ENCODE measurements at places on chromosomes 11 and 22.
A peak's percentile ranks its signal among the peaks of the same experiment; 100 is the strongest.

- DNase-seq, result no peak
These were observed 266.7 kb upstream of the CTSC start for GRCh38 chr11:88604260-88604659.

DNA sequence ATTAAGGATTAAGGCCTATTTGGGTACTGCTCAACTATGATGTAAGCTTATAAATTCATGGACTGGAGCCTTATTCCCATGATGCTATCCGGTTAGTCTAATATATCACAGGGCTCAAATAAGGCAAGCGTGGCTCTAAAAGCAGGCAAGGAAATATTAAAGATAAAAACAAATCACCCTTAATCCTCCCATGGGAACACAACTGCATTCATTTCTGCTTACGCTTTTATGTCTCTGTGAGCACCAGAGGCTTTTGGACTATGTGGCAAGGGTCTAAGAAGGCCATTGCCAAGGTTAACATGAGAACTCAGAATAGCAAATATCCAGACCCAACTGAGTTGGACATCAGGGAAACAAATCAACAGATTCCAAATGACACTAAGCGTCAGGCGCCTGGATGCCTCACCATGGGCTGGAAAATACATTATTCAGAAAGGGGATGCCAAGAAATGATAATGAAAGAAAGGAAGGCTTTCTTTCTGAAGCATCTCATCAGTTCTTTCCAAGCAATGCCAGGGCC lies 138.1 kb downstream of the SLC1A2 start:
- no peak for DNase-seq

- no peak for DNase-seq
These were observed 66.9 kb upstream of the SESN3 start for GRCh38 chr11:95297680-95298452.

- DNase-seq, result no peak
These were observed 40.8 kb upstream of the MYO18B start for GRCh38 chr22:25701056-25701780.

- DNase-seq, result no peak
These were observed 4.6 kb downstream of the SAA2 start for GRCh38 chr11:18243783-18244362.

GRCh38 chr22:34847072-34847471 lies 218.9 kb upstream of the ISX start:
- DNase-seq, result no peak

DNA sequence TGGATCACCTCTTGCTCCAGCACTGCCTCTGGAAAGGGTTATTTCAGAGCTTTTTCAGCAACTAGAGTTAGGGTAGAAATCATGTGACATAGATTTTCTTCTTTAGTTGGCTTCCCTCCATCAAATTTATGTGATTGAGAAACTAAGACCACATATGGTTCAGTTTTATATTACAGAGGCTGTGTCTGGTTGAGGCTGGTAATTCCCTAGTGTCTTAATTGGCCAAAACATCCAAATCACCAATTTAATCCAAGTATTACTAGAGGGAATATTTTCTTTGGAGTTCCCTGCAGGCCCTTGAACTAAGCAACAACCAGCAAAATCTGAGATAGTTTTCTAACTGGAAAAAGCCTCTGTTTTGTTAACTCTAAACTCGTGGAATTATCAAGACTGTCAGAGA lies 136.3 kb downstream of the ARHGAP42 start:
- no peak for DNase-seq

DNA sequence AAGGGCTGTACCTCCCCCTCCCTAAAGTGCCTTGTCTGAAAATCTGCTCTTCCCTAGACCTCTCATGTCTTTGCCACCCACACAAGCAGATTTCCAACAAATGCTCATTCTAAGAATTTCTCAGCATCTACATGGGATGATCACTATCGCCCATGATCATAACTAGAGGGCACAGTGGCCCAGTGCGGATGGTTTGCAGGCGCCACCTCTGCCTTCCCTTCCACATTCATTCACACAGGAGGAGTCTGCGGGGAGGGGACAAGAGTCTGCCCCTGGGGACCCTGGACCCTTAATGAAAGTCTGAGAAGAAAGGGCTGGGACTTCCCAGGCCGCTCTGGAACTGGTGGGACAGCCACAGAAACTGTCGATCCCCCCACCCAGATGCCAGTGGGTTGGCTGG lies 28.9 kb downstream of the KCTD17 start:
- no peak for DNase-seq

- DNase-seq, result peak; percentile 22
These were observed 700 bp upstream of the STX3 start for GRCh38 chr11:59754494-59754858.

GRCh38 chr22:24706054-24706453 lies 68.5 kb downstream of the PIWIL3 start:
- no peak for DNase-seq

GRCh38 chr11:48006301-48006992 lies 26.1 kb downstream of the PTPRJ start:
- peak; percentile 60 for DNase-seq

- no peak for DNase-seq
These were observed 41.5 kb upstream of the CNTN5 start for GRCh38 chr11:98979205-98979604.

GRCh38 chr11:27139742-27140367 lies 99.2 kb downstream of the BBOX1 start:
- DNase-seq, result no peak

GRCh38 chr11:5593146-5593545 lies 3.3 kb upstream of the TRIM6 start:
- no peak for DNase-seq
